ENCODE measurements at places on chromosomes 16 and 17.

DNA sequence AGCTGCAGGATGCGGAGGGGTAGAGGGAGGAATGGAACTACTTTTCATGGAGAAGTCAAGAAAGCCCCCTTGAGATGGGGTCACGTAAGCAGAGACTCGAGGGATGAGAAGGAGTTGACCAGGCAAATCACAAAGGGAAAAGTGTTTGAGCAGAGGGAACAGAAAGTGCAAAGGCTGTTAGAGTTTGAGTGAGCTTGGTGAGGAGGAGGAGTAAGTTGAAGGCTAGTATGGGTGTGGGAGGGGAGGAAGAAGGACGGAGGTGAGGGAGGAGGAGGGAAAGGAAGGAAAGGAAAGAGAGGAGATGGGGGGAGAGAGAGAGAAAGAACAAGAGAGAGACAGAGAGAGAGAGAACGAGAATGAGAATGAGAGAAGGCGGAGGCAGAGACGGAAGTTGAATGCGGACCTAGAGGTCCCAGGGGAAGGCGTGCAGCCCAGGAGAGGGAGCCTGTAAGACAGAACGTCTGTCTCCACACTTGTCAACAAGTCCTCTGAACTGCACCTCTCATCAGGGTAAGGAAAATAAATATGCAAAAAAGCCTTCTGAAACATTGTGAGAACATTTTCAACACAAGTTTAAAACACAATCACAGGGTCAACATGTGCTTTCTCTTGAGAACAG is 279.8 kb upstream of the EEF2KMT start:
- no peak for DNase-seq

DNA sequence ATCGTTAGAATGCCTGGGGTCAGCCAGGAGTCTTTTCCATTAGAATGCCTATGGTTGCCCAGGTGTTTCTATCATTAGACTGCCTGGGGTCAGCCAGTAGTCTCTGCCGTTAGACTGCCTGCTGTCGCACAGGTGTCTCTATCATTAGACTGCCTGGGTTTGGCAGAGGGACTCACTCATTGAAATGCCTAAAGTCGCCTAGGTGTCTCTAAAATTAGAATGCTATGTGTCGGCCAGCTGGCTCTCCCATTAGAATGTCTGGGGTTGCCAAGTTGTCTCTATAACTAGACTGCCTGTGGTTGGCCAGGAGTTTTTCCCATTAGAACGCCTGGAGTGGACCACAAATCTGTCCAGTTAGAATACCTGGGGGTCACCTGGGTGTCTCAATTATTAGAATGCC is 2266.5 kb downstream of the TP53TG3F start:
- no peak for DNase-seq

- DNase-seq = no peak
Observed at GRCh38 chr17:63954402-63955063, 18.2 kb downstream of the SCN4A start.

DNA sequence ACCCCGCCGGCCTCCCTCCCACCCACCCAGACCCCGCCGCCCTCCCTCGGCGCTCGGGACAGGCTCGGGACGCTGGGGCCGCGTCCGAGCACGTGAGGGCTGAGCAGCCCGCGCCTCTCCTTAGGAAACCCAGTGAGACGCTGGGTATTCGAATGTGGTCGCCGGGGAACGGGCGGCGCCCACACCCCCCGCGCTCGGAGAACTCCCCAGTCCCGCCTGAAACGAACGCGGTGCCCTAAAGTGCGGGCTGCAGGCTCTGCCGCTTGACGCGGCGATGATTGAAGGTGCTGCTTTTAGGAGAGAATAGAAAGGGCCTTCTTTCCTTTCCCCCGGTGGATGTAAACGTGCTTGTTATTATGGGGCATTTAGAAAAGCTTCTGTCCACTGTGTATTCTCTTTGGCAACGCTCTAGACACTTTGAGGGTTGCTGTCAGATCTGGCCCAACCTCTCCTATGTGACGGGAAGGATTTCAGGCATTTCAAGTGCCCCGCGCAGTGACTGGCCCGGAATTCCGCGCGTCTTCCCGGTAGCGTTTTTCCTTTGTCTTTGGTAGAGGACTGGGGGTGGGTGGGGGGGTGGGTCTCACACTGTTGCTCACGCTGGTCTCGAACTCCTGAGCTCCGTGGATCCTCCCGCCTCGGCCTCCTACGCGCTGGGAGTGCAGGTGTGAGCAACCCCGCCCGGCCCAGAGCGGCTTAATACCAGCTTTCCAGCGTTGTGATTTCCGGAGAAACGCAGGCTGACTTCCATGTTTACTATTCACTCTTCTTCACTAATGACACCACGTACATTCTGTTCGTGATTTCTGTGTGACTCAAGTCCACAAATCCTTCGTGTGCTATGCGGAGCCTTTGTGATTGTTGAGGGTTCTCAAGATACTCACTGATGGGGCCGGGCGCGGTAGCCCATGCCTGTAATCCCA is 21.8 kb upstream of the FOXK2 start:
- DNase-seq = no peak

DNA sequence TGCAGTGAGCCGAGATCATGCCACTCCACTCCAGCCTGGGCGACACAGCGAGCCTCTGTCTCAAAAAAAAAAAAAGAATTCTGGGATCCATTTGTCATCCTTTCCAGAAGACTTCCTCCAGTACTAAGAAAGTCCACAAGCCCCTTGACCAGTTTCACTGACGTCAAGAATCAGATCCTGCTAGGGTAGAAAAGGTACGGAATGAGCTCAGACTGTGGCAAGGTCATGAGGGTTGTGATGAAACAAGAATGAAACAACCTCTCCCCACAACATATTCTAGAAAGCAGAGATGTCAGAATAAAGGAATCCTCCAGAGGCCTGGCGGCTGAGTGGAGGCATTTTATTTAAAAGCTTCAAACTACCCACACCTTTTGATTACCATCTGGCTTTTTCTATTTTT is 29.9 kb downstream of the TRAF4 start:
- DNase-seq = no peak

GRCh38 chr16:87366288-87366687 is 17.3 kb downstream of the FBXO31 start:
- DNase-seq = no peak

- no peak for DNase-seq
Observed at GRCh38 chr16:19883966-19884485, 622 bp downstream of the GPRC5B start.

DNA sequence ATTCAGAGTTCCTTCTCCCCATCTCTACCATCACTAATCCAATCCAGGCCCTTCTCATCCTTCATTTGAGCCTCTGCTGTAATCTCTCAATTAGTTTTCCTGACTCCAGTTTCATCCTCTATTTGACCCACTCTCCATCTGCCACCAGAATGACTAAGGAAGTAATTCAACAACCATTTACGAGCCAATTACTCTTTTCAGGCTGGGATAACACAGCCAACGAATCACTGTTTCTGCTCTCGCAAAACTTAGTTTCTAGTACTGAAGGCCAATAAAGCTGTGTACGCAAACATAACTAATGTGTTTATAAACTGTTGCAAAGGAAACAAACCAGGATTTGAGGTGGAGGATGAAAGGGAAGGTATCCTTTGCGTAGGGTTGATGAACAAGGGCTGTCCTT is 53.7 kb downstream of the MAP2K6 start:
- DNase-seq = no peak

DNA sequence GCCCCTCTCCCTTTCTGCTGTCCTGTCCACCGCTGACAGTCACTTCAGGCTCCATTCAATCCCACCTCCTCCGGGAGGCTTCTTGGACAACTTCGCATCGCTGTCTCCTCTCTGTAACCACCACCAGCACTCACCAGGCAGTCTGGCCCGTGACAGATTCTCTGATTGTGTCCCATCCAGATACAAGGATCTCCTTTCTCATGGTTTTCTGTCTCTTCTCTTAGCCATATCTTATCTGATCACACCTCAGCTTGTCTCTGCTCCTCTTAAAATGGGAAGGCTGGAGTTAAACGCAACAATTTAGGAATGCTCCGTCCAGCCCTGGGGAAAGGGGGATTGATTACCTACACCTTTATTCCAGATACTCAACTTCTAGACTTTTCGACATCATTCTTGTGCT is 56.9 kb upstream of the ARHGAP44 start:
- no peak for DNase-seq

DNA sequence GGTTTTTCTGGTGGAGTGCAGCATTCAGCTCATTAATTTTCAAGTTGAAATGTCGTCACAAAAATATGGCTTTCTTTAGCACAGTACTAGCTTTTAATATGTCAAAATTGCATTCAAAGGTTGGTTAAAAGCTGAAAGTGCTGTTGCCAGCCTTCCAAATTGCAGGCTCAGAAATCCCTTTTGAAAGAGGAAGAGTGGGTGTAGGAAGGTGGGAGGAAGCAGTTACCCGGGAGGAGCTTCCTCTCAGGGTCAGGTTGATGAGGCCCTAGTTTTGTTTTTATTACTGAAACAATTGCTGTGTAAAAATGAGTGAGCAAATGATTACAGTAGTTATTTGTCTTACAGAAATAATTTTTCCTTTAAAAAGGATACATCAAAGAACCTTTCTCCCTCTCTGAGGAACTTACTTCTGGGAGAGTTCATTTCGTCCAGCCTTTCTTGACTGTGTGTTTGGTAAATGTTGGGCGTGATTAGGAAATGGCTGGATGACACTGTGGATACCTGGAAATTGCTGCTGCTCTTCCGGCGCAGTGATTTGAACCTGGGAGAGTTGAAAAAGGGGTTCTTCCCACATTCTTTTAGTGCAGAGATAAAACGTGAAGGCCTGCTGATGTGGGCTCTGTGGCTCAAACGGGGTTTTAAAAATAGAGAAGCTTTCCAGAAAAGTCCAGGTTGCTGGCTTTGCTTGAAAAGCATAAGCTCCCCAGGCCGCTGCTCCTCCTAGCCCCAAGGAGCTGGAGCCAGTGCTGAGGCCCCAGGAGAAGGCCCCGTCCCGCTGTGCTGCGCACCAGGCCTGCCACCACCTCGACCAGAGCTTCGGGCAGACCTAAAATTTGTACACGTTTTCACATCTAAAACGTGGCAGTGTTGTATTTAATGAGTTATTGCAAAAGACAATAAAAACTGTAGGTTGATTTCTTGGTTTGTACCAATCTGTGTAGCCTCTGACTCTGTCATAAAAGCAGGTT is 41.7 kb downstream of the SEC14L1 start:
- DNase-seq = no peak

GRCh38 chr16:77434530-77435271 is at the start of gene ADAMTS18:
ADAMTS18 (minus strand) TSS chr16:77435034; CDS start chr16:77434695, 339 bp downstream.
- DNase-seq = no peak

- DNase-seq = no peak
Observed at GRCh38 chr16:57348327-57348726, 10.3 kb upstream of the CCL22 start.

DNA sequence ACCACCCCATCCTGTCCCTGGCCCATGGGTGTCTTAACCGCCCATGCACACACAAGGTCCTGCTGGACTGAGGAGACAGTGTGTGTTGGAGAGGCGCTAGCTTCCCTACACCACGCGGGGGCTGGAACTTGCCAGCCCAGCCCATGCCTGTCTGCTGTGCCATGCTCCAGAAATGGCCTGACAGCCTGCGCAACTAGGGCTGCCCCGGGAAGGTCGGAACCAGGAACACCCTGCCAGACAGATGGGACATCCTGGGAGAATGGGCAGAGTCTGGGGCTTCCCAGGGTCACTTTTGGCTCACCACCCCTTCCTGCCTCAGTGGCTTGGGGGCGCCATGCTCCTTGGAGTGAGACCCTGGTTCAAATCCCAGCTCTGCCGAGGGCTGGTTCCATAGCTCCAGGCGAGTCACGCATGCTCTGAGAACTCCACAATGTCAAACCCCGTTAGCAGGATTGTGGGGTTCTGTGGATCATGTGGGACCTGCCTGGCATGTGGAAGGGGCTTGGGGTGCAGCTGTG is 36.2 kb downstream of the SREBF1 start:
- no peak for DNase-seq

GRCh38 chr17:40515491-40516041 is 14.1 kb upstream of the TNS4 start:
- DNase-seq = no peak

- no peak for DNase-seq
Observed at GRCh38 chr17:12568358-12569251, 97.1 kb upstream of the MYOCD start.

GRCh38 chr16:28180655-28181460 is 30.9 kb downstream of the XPO6 start:
- no peak for DNase-seq

DNA sequence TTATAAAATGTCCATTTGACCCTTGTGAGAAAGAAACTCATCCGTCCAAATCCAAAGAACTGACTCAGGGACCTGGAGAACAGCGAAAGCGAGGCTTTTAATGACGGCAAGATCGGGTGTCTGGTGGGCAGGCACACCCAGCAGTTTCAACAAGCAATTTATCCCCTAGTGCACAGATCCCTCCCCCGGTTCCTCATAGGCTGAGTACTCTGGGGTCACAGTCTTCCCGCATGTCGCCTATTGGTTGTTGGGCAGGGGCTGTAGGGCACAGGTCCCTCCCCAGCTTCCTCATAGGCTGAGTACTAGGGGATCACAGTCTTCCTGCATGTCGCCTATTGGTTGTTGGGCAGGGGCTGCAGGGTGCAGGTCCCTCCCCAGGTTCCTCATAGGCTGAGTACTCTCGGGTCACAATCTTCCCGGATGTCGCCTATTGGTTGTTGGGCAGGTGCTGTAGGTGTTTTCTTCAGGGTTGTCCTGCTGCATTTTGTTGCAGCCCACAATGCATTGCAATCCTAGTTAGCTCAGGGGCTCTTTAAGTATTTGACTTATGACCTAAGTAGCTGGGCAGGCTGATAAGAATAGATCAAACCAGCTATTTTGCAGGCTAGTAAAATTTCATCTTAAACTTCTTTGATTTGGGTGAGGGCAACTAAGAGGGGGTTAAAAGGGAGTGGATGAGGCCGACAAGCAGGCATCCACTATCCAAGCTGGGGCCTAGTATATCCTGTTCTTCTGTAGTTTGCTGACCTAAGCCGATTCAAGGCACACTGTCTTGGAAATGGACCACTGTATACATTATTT is 3.6 kb upstream of the UTS2R start:
- DNase-seq = no peak

DNA sequence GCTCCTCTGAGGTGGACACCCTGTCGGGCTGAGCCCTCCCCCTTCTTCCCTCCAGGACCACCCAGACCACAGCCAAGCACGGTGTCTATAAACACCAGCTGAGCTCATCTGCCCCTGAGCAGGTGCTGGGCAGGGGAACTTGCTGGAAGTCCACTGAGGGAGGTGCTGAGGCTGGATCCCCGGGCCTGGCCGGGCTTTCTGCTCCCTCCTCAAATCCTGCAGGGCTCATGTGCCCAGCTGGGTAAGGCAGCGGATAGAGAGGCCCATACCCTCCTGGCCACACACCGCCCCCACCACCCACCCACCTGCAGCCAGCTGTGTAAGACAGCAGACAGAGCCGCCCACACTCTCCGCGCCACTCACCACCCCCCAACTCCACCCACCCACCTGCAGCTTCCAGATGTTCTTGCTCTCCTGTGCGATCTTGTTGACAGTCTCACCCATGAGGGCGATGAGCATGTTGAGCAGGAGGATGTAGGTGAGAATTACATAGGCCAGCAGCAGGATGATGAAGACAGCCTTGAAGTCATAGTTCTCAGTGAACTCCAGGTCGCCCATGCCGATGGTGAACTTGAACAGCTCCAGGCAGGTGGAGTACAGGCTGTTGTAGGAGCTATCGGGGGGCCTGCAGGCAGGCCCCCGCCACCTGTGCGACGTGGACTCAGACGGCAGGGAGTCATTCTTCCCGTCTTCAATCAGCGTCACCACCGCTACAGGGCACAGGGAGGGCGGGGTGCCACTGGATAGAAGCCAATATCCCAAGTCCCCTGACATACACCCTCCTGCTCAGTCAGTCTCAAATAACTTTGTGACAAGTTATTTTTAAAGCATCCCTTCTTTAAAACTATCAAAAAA is 15.9 kb upstream of the TRPV3 start:
- DNase-seq = no peak

All from right renal cortex interstitium (tissue), 3 donors.